Neural crest cell (in vitro differentiated cells): ENCODE measurements at places on chromosomes 3 and 15. TPM values are rescaled to one million over a fixed set of nuclear protein-coding genes. Genes with fewer than 3 reads are reported as not detected.

DNA sequence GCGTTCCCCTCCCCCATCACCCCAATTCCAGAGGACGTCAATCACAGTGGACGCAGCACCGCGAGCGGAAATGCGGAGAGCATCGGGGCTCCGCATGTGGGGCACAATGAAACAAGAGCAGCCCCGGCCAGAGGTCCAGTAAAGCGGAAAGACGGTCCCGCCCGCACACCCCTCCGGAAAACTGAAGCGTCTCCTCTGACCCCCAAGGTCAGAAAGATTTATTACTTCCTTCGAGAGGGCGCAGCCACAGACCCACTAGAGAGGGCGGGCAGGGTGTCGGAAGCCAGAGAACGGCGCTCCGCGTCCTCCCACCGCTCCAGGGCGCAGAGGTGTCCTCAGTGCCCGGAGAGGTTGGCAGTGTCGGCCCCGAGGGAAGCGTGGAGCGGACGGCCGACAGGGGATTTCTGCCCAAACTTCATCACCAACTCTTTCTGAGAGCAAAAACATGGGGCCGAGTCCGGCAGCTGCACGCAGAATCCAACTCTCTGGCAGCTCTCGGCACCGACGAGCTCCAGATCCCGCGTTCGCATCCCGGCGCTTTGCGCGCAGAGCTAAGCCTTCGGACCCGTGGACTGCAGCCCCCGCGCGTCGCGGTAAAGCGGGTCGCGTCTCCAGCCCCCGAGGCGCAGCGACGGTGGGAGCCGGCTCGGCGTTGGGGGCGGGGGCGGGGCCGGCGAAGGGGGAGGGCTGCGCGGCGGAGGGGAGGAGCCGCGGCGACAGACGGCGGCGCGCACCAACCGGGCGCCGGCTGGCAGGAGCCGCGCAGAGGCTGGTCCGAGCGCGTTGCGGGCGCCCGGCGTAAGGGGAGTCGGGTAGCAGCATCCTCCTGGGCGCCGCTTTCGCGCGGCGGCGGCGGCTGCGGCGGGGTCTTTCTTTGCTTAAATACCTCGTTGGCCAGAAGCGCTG is at the start of gene CHST2:
TSS of gene CHST2 (plus strand) at position 763 of the 906 bp plus-strand sequence. CDS start 1,046 bp downstream, outside the sequence.
- no peaks in the 10 kb centered on the region for H3K36me3 ChIP-seq
- peak; percentile 62 for DNase-seq
- peaks cover 6% of the 10 kb centered on the region for H3K4me1 ChIP-seq
- peaks cover 42% of the 10 kb centered on the region for H3K27me3 ChIP-seq
- peak within 1 kb of the TSS; percentile 95 for H3K4me3 ChIP-seq

- peaks cover 2% of the 10 kb centered on the region for H3K4me1 ChIP-seq
- no peak overlapping the region for H3K27ac ChIP-seq
- DNase-seq: no peak
- no peak overlapping the region for H3K4me3 ChIP-seq
- H3K27me3 ChIP-seq: no peaks in the 10 kb centered on the region
- H3K36me3 ChIP-seq: peaks cover 21% of the 10 kb centered on the region
Measured at GRCh38 chr3:4432259-4432658, 34.8 kb downstream of the SUMF1 start.

DNA sequence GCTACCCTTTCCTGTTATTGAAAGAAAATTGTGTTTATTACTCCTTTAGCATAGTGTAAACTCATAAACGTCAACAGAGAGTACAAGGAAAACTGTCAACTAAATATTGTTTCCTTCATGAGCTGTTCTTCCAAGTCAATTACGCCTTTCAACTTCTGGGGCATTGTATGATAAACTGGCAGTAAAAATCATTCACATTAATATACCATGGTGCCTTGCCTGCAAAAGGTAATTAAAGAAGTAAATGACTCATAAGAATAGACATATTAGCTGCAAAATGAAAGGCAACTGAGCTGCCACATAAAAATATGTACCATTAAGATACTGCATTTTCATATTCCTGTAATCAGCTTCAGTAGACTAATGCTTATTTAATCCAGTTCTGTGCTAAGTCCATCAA is 447.3 kb downstream of the FOXP1 start:
- H3K27ac ChIP-seq: no peak overlapping the region
- no peak overlapping the region for H3K4me3 ChIP-seq
- H3K36me3 ChIP-seq: no peaks in the 10 kb centered on the region
- H3K27me3 ChIP-seq: no peaks in the 10 kb centered on the region
- DNase-seq: no peak
- peaks cover 27% of the 10 kb centered on the region for H3K4me1 ChIP-seq

DNA sequence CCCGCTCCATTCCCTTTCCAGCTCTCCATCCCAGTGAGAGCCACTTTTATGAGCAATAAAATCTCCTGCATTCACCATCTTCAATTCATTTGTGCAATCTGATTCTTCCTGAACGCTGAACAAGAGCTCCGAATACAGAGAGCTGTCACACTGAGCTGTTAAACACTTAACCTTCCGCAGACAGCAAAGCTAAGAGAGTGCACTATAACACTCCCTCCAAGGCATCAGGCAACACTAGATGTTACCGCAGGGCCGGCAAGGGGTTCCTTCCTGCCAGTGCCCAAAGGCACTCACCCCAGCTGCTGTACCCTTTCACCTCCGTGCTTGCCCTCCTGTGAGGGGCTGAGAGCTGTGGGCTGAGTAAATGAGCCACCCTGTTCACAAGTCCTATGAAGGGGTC is 85.6 kb downstream of the BCHE start:
- no peak for DNase-seq
- no peaks in the 10 kb centered on the region for H3K27me3 ChIP-seq
- no peaks in the 10 kb centered on the region for H3K36me3 ChIP-seq
- H3K27ac ChIP-seq: no peak overlapping the region
- no peaks in the 10 kb centered on the region for H3K4me1 ChIP-seq

- H3K4me1 ChIP-seq: peaks cover 1% of the 10 kb centered on the region
- DNase-seq: no peak
- H3K4me3 ChIP-seq: no peak overlapping the region
- no peaks in the 10 kb centered on the region for H3K36me3 ChIP-seq
- H3K27ac ChIP-seq: no peak overlapping the region
Measured at GRCh38 chr3:101518421-101518871, 5.4 kb upstream of the SENP7 start.

DNA sequence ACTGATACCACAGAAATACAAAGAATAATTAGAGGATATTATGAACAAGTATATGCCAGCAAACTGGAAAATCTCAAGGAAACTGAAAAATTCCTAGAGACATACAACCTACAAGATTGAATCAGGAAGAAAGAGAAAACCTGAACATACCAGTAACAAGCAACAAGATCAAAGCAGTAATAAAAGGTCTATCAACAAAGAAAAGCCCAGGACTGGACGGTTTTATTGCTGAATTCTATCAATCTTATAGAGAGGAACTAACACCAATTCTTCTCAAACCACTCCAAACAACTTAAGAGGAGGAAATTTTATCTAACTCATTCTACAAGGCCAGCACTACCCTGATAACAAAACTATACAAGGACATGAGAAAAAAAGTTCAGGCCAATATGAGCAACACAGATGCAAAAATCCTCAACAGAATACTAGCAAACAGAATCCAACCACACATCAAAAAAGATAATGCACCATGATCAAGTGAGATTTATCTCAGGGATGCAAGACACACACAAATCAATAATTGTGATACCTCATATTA is 71.1 kb upstream of the IMPG2 start:
- peaks cover 57% of the 10 kb centered on the region for H3K36me3 ChIP-seq
- no peak overlapping the region for H3K27ac ChIP-seq
- H3K4me1 ChIP-seq: no peaks in the 10 kb centered on the region
- DNase-seq: no peak

GRCh38 chr3:128364291-128364690 is 102.4 kb downstream of the DNAJB8 start:
- H3K27ac ChIP-seq: peak overlapping the region; percentile 62
- H3K27me3 ChIP-seq: no peaks in the 10 kb centered on the region
- DNase-seq: no peak
- no peaks in the 10 kb centered on the region for H3K36me3 ChIP-seq
- H3K4me3 ChIP-seq: no peak overlapping the region

GRCh38 chr3:41881233-41881821 is 80.6 kb downstream of the ULK4 start:
- H3K27me3 ChIP-seq: no peaks in the 10 kb centered on the region
- no peak overlapping the region for H3K27ac ChIP-seq
- no peak for DNase-seq
- H3K36me3 ChIP-seq: no peaks in the 10 kb centered on the region
- H3K4me3 ChIP-seq: no peak overlapping the region

DNA sequence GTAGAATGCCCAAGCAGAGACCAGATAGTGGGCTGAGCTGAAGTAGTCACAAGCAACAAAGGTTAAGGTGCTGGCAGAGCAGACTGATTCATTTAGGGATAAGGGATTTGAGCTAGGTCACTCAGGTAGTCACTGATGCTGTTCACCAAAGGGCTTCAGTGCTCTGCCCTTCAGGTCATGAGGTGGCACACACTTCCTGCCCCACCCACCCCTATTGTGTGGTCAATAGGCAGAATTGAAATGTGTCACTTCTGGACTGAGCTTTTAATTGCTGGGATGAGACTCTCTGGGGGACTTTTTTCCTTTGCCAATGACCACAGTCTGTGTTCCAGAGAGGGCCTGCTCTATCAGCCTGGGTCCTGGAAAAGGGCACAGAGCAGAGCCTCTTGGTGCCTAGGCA is 2.9 kb upstream of the DIS3L start:
- no peak for DNase-seq
- H3K27ac ChIP-seq: no peak overlapping the region
- peak overlapping the region; percentile 7 for H3K4me3 ChIP-seq
- no peaks in the 10 kb centered on the region for H3K36me3 ChIP-seq
- H3K4me1 ChIP-seq: peaks cover 32% of the 10 kb centered on the region
- no peaks in the 10 kb centered on the region for H3K27me3 ChIP-seq

- no peak overlapping the region for H3K4me3 ChIP-seq
- no peak overlapping the region for H3K27ac ChIP-seq
- no peaks in the 10 kb centered on the region for H3K36me3 ChIP-seq
- H3K27me3 ChIP-seq: peaks cover 10% of the 10 kb centered on the region
Measured at GRCh38 chr15:75195122-75195765, 6.4 kb upstream of the C15orf39 start.

DNA sequence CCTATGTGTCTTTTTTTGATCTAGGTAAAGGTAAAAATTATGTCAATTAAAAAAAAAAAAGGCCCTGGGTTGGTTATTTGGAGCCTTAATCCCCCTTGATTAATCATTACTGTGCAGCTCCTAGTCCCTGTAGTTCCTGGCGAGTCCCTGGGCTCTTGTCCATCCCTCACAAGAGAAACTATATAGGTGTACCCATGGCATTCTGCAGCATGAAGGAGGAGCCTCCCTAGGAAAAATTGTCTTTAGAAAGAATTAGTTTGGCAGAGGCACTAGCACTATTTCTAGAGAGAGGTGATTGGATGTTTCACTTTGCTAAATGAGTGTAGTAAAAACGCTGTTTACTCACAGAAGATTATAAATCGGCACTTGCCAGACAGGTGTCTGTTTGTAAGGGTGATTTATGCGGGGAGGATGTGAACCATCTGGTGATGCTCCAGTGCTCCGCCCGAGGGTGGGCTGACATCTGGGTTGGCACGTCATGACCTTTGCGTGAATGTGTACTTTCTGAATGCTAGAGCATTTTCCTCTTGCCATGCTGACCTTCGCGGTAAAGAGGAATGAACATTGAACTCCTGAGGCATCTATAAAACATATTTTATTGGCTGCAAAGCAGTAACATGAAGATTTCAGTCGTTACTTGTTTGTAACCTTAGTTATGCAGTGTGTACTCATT is 12.6 kb downstream of the PLCL2 start:
- no peak overlapping the region for H3K4me3 ChIP-seq
- H3K4me1 ChIP-seq: peaks cover 22% of the 10 kb centered on the region
- H3K36me3 ChIP-seq: no peaks in the 10 kb centered on the region
- no peaks in the 10 kb centered on the region for H3K27me3 ChIP-seq

DNA sequence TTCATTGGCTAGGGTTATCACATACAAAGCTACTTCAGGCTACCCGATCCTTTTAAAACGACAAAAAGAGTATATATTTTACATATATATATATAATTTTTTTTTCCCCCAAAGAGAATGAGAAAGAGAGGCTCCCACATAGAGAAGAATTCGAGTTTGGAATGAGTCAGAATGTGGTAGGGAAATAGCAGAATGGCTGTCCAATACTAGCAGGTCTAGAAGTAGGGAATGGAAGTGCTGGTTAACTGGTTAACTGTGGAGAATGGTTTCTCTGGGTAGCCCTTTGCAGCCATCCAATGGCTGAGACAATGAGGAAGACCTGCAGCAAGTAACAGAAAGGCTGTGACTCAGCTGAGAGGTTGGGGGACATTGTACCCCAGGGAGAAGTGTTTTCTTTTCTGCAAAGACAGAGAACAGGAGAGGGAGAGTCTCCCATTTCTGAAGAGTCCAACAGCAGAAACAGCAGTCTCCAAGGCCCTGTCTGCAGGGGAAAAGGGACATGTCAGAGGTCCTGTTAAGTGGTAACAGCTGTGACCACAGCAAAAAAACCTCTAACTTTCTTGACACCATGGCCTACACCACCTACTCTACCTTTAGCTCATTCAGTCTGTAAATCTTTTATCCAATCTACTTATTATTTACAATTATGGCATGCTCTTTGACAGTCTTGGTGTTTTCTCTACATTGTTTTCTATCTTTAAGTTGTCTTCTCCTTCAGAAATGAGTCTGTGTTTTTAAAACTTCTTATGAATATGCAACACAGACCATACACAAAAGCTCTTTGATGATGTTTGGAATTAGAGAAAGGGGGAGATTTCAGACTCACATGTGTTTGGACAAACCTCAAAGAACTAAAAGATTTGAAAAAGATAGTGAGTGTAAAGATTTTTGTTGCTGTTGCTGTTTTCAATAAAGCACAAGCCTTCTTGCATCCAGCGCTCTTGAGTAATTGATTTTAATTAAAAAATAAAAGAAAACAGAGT is 116.1 kb upstream of the SLC7A14 start:
- no peaks in the 10 kb centered on the region for H3K27me3 ChIP-seq
- no peak for DNase-seq
- peaks cover 9% of the 10 kb centered on the region for H3K4me1 ChIP-seq
- no peak overlapping the region for H3K4me3 ChIP-seq

- peaks cover 9% of the 10 kb centered on the region for H3K4me1 ChIP-seq
- H3K27me3 ChIP-seq: peaks cover 13% of the 10 kb centered on the region
- H3K27ac ChIP-seq: no peak overlapping the region
- no peak for DNase-seq
- no peak overlapping the region for H3K4me3 ChIP-seq
- no peaks in the 10 kb centered on the region for H3K36me3 ChIP-seq
Measured at GRCh38 chr15:84391191-84391590, 155.6 kb downstream of the GOLGA6L4 start.

- peak overlapping the region; percentile 69 for H3K4me3 ChIP-seq
- H3K27ac ChIP-seq: peak overlapping the region; percentile 78
- no peaks in the 10 kb centered on the region for H3K36me3 ChIP-seq
- DNase-seq: no peak
- peaks cover 57% of the 10 kb centered on the region for H3K4me1 ChIP-seq
Measured at GRCh38 chr3:29759411-29760225, 478.7 kb downstream of the RBMS3 start.

DNA sequence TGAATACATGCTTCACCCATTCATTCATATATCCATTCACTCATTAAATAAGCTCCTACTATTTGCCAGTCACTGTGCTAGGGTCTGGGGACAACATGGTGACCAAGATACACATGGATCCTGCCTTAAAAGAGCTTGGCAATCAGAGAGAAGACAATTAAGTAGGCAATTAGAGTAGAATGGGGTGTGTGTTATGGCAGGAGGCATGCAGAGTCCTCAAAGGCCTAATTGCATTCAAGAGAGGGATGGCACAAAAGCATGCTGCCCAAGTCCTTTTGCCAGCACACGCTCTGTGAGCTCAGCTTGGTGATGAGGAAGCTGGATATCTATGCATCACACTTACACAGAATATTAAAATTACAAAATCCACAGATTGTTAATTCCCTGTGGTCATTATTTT is 2.8 kb upstream of the PRICKLE2 start:
- no peak overlapping the region for H3K27ac ChIP-seq
- H3K27me3 ChIP-seq: no peaks in the 10 kb centered on the region
- H3K4me3 ChIP-seq: no peak overlapping the region

Gene FAM174B
- total RNA-seq: 10.6 and 12.1 TPM in 2 replicates

Gene DALRD3
- total RNA-seq: 28.2 and 28.7 TPM in 2 replicates

Gene ARNT2
- 57.1 and 58.3 TPM in 2 replicates for total RNA-seq
